ENCODE measurements at places on chromosomes 16 and 17.

DNA sequence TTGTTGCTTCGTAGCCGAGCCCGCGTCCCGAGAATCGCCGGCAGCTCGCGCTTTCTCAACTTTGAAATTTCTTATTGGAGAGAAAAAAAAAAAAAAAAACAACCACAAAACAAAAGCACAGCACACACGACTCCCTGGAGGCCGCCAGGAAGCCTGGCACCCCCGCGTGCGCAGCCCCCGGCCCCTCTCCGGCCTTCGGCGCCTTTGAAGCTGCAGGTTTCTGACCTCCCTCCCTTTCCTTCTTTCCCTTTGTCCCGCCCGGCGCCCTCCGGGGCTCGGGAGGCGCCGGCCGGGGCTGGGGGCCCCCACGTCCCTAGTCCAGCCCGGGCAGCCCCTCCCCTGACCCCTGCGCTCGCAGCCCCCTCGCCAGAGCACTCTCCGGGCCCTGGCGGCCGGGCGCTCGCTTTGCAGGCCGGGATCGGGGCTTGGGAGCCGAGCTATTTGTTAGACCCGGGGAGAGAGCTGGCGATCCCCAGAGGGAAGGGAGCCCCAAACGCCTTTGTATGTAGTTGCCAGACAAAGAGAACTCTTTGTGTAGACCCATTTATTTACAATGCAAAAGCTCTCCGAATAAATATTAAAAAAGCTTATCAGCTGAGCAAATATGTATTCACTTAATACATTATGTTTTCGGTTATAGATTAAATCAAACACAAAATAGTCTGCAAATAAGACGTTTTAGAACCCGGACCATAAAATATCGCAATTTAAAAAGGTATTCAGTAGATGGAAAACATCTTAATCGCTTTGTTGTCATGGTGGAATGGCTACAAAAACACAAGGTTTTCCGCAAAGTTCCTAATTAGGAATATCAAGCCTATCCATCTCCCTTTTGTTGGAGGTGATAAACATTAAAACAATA, 2.3 kb downstream of the BAHCC1 start:
- DNase-seq: peak; percentile 40

DNA sequence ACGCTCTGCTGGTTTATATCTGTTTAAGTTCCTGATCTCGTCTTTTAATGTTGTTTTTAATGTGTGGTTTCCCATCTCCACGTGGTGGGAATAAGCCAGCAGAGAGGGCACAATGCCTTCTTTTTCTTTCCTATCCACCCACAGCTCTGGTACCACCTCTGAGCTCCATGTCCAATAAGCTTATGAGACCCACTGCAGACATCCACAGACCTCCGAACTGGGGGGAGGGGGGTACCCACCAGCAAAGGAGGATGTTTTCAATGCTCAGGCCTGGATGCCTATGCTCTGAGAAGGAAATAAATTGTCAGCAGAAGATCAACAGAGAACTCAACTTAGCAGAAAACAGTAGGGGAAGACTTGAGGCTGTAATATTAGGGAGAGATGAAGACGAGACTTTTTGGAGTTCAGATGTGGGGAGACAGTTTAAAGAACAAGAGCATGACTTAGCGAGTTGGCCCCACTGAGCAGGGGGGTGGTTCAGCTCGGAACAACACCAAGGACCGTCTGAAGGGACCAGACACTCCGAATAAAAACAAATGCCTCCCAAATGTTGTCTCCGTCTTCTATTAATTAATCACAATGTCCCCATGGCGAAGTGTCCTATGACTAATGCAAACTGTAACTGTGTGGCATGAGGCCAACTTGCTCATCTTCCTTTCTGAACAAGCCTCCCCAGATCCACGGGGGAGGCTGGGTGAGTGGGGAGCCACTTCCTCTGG, 62.7 kb downstream of the GAS7 start:
- DNase-seq: no peak

- DNase-seq: peak; percentile 64
These were observed 15.1 kb downstream of the SAMD14 start for GRCh38 chr17:50114849-50115357.

- no peak for DNase-seq
These were observed 13.0 kb upstream of the GGA2 start for GRCh38 chr16:23523321-23523720.

DNA sequence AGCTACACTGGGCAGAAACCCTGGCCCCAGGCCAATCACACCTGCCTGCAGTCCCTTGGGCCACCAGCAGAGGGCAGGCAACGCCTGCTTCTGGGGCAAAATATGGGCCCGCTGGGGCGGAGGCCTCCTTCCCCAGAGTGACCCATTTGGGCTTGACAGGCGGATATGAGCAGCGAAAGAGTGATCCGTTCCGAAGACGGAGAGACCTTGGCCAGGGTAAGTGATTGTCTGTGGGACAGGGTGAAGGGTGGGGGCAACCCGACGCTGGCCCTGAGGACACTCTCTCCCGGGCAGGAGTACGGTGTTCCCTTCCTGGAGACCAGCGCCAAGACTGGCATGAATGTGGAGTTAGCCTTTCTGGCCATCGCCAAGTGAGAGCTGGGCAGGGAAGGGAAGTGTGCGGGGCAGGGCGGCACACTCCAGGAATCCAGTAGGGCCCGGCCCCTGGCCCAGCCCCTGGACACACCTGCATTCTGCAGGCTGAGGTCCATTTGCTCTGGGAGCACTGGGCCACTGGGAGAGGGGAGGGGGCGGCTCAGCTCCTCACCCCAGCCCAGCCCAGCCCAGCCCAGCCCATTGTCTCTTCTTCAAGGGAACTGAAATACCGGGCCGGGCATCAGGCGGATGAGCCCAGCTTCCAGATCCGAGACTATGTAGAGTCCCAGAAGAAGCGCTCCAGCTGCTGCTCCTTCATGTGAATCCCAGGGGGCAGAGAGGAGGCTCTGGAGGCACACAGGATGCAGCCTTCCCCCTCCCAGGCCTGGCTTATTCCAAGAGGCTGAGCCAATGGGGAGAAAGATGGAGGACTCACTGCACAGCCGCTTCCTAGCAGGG, 3.5 kb upstream of the NHERF1 start:
- DNase-seq: peak; percentile 65

DNA sequence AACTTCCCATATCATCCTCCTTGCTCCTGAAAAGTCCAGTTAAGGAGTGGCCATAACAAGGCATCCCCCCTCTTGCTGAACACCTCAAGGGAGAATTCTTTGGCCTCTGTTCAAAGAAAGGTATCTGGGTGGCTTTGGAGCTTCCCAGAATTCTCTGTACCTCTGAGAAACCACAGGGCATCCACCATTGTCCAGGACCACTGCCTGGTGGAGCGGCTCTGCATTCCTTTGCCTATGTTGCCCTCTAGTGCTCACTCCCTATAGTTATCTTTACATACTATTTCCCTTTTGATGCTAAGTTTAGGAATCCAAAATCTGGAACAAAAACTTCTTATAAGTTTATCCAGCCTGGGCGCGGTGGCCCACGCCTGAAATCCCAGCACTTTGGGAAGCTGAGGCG, 30.3 kb downstream of the CHD9NB start:
- peak; percentile 50 for DNase-seq

GRCh38 chr17:65170839-65171238, 33.7 kb downstream of the RGS9 start:
- DNase-seq: peak; percentile 64

DNA sequence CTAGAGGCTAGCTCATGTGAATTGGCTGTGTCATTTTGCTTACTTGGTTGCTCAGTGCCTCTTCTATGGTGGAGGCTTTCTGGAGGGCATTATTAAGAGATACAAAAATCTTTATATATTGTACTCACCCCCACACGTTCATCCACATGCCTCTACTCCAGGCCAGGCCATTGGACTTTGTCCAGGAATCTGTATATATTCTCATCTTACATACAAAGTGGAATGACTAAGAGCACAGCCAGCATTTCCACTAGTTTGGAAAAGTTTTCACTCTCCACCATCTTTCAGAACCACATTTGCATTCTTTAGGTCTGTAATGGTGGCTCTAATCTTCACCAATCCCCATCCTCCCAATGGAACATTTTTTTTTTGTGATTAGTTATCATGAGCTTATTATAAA, 4.8 kb upstream of the GLG1 start:
- DNase-seq: no peak

- DNase-seq: no peak
These were observed 307.5 kb upstream of the SALL1 start for GRCh38 chr16:51458356-51459140.

- no peak for DNase-seq
These were observed 430.5 kb downstream of the SHISA9 start for GRCh38 chr16:13331918-13332317.

DNA sequence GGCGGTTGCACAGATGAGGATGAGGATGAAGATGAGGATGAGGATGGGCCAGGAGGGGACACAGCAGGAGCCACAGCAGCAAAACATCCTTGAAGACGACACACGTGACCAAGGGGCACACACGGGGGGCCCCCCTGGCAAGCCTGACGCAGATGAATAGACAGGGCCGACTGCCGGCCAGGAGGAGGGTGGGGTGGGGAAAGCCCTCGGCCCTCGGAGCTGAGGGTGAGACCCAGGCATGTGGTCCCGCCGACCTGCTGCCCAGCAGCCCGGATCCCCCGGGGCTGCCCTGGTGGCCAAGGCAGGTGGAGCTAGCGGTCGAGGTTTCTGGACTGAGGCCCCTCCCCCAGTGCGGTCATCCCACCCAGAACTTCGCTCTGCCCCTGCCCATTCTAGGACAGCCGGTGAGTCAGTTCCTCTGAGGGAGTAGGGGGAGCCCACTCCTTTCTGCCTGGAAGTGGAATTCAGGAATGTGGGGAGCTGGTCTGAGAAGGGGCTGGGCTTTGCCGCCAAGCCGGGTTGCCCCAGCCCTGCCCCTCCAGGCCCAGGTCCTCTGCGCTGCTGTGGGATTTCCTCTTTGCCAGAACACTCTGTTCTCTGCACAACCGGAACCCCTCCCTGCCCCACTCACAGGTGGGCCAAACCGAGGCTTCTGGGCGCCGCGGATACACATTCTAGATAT, 9.9 kb downstream of the CYGB start:
- DNase-seq: no peak

- DNase-seq: no peak
These were observed 4.1 kb upstream of the TMEM11 start for GRCh38 chr17:21218101-21218500.

GRCh38 chr17:45923511-45924268, 29.3 kb downstream of the MAPT start:
- no peak for DNase-seq

DNA sequence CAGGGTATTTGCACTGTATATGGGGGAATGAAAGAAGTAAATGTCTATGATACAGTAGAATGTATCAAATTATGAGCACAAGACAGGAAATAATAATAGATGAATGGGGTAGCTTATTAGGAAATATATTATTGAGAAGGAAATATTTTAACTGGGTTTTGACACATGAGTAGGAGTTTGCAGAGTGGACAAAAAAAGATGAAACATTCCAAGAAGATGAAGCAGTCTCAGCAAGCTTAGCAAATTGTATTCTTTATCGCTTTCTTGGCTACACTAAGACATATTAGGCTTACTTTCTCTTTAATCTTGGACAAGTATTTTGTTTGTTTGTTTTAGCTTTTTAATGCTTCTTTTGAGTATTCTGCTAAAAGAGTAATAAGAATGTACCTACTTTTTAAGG, 1.3 kb upstream of the KRTAP4-9 start:
- no peak for DNase-seq

DNA sequence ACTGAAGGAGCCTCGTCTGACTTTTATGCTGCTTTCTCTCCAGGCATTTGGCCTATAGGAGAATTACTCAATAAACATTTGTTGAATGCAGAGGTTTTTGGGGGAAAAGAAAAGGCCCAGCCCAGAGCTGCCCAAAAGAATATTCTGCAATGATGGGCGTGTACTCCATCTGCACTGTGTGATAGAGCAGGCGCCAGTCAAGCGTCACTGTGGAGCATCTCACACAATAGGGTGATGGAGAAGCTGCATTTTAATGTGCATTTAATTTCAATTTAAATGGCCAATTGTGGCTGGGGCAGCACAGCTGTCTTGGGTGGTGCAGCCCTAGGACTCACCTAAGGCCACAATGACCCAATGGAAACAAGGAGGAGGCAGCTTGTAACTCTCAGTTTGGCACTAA, 20.6 kb downstream of the GLYR1 start:
- DNase-seq: no peak

- peak; percentile 59 for DNase-seq
These were observed 3.8 kb upstream of the TMEM100 start for GRCh38 chr17:55726440-55726839.

GRCh38 chr16:84995663-84996062, 15.7 kb downstream of the ZDHHC7 start:
- no peak for DNase-seq

GRCh38 chr17:74345433-74346241, 16.0 kb downstream of the BTBD17 start:
- DNase-seq: no peak

- no peak for DNase-seq
These were observed 136.6 kb upstream of the RPH3AL start for GRCh38 chr17:488993-489757.

DNA sequence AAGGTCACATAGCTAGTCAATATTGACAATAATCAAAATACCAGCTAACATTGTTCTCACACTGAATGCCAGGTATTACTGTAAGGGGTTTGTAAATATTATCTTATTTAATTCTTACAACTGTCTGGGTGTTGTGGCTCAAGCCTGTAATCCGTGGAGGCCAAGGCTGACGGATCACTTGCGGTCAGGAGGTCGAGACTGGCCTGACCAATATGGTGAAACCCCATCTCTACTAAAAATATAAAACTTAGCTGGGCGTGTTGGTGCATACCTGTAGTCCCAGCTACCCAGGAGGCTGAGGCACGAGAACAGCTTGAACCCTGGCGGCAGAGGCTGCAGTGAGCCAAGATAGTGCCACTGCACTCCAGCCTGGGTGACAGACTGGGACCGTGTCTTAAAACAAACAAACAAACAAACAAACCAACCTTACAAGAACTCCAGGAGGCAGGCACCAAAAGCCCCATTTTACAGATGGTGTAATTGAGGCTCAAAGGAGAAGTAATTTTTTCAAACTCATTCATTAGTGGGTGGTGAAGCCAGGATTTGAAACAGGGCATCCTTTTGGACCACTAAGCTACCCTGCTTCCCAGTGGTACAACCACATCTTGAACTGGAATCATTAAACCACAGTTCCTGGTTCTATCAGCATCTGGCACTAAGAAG, 104.3 kb downstream of the XYLT1 start:
- no peak for DNase-seq

Measured in NCI-H2081 (cell line).